NCI-H2171 (cell line): ENCODE measurements at places on chromosomes 5 and 9.

- no peak for DNase-seq
These were observed 384.0 kb downstream of the SPOCK1 start for GRCh38 chr5:137115152-137115551.

- no peak for DNase-seq
These were observed 382.4 kb downstream of the TMEM38B start for GRCh38 chr9:106076711-106077110.

GRCh38 chr9:72527801-72528195 is 6.4 kb downstream of the TMC1 start:
- DNase-seq = no peak

DNA sequence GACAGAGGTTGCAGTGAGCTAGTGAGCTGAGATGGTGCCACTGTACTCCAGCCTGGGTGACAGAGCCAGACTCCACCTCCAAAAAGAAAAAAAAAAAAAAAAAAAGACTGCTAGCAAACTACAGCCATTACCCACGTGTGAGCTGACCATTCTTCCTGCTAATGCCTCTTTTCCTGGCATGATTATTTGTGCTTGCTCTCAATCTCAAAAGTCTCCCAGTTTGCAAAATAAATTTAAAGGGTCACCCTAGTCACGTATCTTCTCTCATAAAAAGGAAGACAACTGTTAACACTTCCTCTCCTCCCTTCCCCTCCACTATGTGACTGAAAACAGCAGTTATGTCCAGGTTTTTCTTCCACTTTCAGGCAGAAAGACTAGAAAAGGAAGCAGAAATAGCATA is 37.2 kb downstream of the TRIM36 start:
- no peak for DNase-seq

DNA sequence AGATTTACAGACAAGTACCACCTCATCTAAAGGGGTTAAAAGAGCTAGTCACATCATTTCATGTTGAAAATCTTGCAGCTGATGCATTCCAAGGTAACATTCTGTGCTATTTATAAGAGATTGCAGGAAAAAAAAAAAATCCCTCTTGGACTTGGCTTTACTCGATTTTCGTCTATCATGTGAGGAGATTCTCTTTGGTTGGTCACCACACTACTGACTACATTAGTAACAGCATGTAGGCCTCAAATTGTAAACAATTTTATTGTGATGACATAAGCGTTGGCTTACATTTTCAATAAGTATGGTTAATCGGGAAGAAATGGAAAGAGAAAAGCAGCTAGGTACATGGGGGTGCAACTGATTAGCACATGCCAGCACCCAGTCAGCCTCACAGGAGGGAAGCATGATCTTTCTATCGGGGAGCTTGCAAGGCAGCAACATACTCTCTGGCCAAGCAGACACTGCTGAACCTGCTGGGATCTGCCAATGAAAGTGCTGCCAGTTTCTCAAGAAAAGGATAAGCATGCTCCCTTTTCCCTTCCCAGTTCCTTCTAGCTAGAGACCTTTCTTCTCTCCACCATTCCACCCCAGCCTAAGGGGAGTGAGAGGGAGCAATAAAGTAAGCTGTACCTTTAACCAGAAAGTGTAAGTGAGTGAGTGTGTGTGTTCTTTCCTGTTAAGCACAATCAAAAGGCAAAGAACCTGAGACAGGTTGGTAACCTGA is 7.5 kb downstream of the NREP start:
- no peak for DNase-seq

DNA sequence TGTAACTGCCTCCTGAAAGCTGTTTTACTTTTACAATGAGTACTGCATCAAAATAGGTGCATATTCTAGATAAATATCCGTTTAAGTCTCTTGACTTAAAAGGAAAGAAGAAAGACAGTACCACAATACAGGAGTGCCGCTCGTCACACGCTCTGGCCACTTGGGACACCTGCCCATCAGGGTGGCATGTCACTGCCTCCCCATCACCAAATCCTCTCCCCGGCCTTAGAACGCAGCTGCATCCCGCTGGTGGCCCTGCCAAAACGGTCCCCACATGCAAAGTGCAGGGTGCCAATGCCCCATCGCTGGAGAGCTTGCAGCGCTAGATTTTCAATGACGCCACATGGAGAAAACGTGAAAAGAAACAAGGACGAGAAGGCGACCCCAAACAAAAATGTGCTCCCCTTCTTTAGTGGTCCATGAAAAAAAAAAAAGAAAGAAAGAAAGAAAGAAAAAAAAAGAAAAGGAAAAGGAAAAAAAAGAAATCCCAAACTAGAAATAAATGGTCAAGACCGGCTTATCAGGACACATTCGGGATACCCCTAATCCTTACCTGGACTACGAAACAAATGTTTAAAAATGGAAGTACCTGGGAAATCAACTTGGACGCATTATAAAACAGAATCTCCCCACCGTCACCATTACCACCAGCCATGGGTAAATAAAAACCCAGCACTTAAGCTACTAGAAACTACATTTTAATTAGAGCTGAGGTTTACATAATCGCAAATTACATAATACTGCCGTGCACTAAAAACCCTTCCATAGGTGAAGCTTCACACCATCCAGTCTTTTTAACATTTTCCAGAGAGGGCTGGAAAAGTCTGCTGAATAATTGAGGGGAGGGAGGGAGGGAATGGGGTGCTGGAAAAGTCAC is 1.0 kb downstream of the ANKH start:
- DNase-seq = peak; percentile 36

DNA sequence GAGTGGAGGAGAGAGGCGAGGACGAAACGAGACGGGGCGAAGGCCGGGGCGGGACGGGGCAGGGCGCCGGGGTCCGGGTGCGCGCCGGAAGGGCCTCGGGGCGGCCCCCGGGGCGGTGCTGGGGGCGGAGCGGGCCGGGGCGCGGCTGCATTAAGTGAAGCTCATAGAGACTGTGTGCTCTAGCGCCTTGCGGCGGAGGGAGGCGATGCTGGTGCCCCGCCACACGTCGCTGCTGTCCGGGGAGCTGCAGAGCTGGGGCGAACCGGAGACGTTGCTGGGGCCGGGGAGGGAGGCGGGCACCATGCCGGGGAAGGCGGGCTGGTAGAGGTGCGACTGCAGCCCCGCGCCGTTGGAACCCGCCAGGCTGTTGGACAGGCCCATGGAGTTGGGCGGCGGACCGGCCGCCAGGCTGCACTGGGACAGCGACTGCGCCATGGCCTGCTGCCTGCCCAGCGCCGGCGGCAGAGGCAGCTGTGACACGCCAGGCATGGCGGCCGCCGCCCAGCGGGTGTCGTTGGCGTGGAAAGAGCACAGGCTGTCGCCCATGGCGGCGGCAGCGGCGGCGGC is 8.3 kb downstream of the OTP start:
- peak; percentile 57 for DNase-seq

DNA sequence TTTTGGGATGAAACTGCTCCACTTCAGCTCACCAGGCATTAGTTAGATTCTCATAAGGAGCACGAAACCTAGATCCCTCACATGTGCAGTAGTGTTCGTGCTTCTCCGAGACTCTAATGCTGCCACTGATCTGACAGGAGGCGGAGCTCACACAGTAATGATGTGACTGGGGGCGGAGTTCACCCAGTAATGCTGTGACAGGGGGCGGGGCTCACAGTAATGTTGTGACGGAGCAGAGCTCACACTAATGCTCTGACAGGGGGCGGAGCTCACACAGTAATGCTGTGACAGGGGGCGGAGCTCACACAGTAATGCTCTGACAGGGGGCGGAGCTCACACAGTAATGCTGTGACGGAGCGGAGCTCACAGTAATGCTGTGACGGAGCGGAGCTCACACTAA is 27.1 kb upstream of the LRRC14B start:
- DNase-seq = no peak

DNA sequence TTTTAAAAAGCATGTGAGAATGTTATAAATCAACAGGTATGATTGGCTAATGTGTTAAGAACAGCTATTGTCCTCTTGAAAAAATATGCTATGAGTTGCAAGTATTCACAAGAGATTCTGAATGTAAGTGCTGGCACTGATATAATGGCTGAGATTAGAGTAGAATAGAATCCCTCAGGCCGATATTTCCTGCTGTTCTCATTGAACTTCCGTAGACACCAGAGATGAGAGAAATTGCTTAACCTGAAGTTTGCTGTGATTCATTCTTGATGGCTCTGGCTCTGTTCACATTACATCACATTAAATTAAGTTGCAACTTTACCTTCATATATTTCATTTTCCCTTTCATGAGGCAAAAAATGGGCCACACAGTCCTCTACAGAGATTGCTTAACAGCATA is 114.5 kb downstream of the BAAT start:
- DNase-seq = no peak
